ENCODE measurements at places on chromosomes 11 and 22.

DNA sequence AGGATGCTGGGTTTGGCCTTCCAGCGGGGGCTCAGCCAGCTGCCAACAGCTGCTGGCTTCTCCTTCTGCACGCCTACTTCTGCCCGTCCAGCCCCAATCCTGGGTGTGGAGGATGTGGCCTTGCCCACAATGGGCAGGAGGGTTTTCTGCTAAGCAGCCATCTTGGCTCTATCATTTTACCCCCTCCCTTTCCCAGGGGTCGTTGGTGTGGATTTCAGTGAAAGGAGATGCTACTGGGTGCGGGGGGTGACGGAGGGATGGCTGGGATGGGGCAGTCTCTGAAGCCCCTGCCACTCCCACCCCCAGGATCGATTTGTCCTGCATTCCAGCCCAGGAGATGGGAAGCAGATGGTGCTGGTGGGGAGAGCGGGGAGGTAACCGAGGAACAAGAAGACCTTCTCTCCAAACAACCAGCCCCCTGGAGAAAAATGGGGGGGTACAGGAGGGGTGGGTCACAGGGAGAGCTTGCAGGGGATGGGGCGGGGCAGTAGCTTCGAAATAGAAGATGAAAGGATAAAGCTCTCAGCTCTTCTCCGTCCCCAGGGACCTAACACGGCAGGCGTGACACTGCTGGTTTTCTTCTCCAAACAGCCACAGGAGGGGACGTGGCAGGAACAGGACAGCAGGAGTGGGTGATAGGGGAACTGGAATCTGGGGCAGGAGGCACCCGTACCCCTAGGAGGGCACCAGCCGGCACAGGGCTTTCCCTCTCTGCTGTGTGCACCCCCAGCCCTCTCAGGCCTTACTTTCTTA, 68.9 kb downstream of the NECTIN1 start:
- DNase-seq = no peak

DNA sequence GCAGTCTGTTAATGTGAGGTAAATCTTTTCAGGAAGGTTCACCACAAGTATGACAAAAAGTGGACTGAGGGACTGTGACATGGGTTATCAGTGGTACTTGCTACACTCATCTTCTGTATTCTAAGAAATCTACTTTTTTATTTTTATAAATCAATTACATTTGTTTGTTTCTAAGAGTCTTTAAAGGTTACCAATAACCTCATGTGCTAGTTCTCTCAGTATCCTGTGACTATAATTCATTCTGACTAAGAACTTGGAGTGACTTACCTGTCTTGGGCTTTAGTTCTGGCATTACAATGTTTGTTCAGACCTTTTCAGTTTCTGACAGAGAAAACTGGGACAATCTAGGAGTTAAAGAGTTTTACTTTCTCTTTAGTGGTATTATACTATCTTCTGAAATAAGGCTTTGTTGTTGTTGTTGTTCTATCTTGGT, 108.4 kb downstream of the PDE3B start:
- DNase-seq = no peak

DNA sequence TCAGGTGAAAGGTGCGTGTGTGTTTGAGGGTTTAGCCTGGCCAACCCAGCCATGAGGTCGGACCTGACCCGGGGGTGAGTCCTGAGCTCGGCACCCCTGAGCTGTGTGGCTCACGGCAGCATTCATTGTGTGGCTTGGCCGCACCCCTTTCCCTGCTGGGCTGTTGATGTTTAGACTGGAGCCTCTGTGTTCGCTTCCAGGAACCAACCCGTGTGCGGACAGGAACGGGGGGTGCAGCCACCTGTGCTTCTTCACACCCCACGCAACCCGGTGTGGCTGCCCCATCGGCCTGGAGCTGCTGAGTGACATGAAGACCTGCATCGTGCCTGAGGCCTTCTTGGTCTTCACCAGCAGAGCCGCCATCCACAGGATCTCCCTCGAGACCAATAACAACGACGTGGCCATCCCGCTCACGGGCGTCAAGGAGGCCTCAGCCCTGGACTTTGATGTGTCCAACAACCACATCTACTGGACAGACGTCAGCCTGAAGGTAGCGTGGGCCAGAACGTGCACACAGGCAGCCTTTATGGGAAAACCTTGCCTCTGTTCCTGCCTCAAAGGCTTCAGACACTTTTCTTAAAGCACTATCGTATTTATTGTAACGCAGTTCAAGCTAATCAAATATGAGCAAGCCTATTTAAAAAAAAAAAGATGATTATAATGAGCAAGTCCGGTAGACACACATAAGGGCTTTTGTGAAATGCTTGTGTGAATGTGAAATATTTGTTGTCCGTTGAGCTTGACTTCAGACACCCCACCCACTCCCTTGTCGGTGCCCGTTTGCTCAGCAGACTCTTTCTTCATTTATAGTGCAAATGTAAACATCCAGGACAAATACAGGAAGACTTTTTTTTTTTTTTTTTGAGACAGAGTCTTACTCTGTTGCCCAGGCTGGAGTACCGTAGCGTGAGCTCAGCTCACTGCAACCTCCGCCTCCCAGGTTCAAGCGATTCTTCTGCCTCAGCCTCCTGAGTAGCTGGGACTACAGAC, 53.9 kb upstream of the PPP6R3 start:
- DNase-seq = no peak

- no peak for DNase-seq
Observed at GRCh38 chr11:9905501-9905951, 241.6 kb downstream of the SWAP70 start.

- DNase-seq = no peak
Observed at GRCh38 chr22:41511521-41511968, 32.7 kb downstream of the POLR3H start.

GRCh38 chr11:12103411-12104225, 6.8 kb upstream of the MICAL2 start:
- no peak for DNase-seq

- DNase-seq = no peak
Observed at GRCh38 chr11:122724520-122724919, 69.0 kb downstream of the UBASH3B start.

DNA sequence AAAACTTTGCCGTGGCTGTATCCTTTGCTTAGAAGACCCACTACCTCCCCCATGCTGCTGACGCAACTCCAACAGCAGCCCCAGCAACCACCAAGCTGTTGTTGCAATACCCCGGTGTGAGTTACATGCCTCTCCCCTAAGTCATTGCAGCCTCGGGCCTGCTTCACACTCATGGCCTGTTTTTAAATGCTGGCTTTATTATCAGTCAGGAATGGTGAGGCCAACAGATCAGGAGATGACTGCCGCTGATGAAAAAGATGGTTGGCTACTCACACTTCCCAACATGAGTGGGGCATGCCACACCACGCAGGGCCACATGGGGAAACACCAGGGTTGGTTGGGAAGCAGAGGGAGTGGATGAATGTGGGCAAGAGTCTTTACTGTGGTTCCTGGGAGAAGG, 171.5 kb upstream of the SYT13 start:
- no peak for DNase-seq

DNA sequence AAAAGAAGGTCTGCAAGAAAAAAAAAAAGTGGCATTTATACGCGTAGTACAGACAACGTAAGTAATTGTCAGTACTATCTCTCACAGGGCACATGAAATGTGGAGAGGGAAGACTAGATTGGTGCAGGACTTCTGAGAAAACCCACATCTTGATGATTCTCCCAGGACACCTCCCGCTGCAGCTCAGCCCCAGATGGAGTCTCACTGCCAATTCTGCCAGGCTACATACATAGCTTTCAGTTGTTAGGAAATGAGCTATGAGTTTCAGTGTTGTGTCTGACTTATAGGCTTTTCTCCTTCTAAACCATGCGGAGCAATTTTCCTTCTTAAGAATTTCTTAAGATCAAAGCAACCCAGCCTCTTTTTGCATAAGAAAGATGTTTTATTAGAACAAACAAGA, 9.6 kb downstream of the OR5A2 start:
- no peak for DNase-seq

DNA sequence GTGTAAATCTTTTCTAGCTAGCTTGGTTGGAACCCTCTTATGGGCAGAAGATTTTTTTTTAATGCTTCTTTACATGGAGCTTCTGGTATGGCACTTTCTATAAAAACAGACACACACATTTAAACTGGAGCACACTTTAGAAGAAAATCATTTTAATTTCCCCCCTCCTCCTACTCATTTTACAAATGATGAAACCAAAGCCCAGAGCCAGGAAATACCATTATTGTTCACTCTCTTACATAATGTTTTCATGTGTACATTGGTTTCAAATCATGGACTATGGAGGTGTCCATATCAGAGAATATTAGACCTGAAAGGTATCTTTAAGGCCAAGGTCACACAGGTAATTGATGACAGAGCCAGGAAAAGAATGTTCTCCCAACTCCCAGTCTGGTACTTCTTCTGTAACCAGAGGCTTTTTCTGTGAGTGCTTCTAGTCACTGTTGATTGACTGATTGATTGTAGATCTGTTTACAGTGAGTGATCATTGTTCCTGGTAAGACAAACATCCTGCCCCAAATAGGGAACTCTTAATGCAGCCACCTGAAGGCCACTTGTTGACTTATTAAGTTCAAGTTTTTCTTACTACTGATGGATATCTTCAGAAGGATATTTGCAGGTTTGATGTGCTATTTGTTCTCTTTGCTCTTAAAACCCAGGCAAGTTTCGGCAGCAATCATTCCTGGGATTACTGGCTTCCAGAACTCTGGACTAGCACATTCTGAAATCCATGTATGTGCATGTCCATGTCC, 26.8 kb upstream of the ME3 start:
- no peak for DNase-seq

- DNase-seq = no peak
Observed at GRCh38 chr22:40413873-40414272, 43.5 kb downstream of the SGSM3 start.

GRCh38 chr11:46321757-46322156, 25.5 kb upstream of the DGKZ start:
- no peak for DNase-seq

- DNase-seq = no peak
Observed at GRCh38 chr22:19868333-19868732, 13.7 kb upstream of the GNB1L start.

GRCh38 chr11:75812542-75813040, 2.4 kb upstream of the UVRAG start:
- DNase-seq = no peak

DNA sequence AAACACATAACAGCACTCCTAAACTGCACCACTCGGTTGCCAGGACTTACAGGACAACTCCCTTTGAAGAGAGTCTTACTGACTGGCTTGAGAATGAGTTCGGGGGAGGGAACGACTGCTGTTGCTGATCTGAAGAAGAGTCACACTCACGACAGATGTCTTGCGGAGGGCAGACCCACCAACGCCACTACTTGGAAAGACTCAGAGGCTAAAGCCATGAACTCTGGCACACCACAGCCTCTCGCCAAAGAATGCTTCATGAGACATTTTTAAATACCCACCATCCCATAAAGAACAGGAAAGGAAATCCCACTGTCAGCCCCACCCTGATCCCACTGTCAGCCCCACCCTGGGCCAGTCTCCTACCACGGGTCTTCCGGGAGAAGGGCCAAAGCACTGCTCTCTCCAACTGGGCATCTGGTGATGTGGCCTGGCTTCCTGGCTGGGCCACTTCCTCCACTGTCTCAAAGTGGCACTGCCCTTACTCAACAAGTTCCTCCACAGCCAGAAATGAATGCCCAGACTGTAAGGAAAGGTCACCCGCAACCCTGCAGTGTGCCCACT, 73.6 kb downstream of the MICAL3 start:
- DNase-seq = no peak

- no peak for DNase-seq
Observed at GRCh38 chr11:16448123-16448717, 91.9 kb upstream of the SOX6 start.

- no peak for DNase-seq
Observed at GRCh38 chr11:118631142-118631909, 23.9 kb downstream of the PHLDB1 start.

DNA sequence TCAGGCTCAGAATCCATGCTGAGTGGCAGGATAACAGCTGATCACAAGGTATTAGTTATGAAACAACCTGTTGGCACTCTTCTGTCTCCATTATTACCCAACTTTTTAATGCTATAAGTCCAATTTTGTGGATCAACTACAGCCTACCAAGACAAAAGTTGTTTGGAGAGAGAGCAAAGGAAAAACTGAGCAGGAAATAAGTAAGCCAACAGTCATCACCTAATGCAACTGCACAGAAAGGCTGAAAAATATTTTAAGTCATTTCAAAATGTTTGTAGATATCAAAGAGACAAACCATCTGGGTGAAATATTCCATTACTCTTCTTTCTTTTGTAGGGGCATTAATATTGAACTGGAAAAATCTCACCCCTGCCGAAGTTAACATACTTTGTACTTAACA, 41.6 kb downstream of the FDX1 start:
- DNase-seq = no peak

DNA sequence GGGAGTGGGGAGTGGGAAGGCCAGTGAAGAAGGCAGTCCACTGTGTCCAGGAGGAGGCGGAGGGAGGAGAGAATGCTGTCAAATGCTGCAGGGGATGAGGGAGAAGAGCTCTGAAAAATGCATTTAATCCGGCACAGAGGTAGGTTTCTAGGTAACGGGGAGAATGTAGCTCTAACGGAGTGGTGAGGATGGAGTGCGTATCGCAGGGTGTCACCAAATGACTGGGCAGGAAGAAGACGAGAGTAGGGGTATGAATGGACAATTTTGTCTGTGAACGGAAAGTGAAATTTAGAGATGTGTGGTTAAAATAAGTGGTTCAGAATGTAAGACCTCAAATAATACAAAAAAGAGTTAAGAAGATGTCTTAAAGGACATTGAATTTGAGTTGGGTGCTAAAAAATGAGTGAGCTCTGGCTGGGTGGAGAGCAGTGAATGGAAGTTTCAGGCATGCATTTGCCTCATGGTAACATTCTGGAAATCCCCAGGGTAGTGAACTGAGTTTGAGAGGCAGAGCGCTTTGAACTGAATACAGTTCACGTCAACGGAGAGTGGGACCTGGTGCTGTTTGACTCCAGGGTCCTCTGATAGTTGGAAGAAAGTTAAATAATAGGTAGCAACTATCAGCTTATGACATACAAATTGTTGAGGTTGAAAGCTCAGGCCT, 81.3 kb upstream of the CADM1 start:
- no peak for DNase-seq

GRCh38 chr22:49692499-49693225, 135.0 kb downstream of the BRD1 start:
- no peak for DNase-seq

GRCh38 chr11:70667767-70668166, 269.4 kb downstream of the CTTN start:
- no peak for DNase-seq

DNA sequence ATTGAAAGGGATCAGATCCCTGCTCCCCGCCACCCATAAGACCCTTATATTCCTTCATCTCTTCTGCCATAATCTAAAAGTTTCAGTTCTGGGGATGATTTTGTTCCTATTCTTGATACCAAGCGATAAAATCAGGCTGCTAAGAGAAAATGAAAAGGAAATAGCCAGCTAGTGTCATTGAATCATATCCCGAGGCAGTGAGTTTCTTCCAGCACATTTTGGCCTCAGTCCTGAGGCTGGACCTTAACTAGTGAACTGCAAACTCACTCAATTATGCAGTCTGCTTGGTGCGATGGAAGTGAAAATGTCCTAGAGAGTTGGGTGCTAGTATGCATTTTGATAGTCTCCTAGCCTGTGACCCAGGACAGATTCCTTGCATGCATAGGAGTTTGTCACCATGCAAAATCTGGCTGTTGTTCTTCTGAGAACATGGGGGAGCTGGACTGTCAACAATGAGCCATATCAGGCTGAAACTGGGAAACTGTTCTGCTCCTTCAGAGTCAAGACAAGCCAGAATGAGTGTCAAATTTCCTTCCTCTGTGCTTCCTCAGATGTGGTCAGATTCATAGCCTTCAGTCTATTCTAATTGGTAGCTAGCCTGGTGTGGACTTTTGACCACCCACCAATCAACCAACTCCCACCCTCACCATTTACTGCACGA, 102.9 kb downstream of the CCDC81 start:
- DNase-seq = no peak
